ENCODE measurements at places on chromosomes 5 and 9.

DNA sequence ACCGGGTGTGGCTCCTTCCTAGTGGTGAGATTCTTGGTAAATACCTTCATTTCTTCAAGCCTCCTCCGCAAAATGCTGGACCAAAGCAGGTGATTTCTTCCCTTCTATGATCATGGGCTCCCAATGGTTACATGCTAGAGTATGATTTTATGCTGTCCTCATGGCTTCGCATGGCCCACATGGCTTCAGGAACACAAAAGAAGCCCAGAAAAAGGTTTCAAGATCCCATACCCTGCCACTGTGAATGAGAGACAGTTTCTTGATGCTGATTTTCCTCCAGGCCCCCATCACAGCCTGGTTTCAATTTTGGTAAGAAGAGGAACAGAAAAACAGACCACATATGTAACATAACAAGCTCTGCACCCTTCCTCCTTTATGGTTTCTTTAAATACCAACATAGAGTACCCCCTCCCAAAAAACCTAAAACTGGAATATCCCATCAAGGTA, 2.4 kb upstream of the RXFP3 start:
- DNase-seq = no peak

DNA sequence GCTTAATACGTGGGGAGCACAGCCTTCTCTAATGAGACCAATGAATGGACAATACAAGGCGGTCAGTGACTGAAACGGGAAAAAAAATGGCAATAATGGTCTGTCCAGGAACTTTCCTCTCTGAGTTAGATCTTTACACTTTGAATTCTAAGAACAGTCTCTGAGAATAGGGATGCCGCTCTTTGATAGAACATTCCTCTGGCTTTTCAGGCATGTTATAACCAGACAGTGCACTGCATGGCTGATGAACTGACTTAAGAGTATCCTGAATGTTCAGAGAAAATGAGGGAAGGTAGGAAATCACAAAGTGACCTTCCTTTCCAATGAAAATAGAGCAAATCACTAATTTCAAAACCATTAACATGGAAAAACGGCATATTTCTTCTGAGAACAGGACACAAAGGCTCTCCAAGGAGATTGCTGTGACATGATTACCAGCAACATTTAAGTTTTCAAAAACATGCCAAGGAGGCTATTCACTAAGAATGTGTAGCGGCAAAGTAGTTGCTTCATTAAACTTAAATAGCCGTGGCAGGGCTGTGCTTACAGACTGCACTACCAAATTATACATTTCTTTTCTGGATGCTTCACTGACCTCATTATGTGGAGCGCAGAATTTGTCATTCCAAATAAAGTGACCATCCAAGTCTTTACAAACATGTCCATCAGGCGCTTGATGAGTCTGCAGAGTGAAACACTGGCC, 105.9 kb downstream of the MARCHF3 start:
- DNase-seq = no peak

DNA sequence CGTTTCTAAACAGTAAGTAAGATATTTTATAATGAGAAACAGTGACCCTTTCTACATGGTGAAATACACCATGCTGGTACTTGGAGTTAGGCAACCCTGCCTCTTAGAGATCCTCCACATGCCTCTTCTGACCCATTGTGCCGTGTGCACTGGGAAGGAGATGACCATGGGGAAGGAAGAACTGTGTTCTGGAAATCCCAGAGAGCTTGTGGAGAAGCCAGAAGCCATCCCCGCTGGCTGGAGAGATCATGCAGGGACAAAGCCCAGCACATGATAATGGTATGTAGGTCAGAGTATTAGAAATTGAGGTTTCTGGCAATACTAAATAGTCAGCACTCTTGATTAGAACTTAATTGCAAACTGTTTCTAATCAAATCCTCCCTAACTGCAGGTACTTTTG, 307.3 kb downstream of the FBXL7 start:
- DNase-seq = no peak

GRCh38 chr5:9617221-9617620, 12.9 kb downstream of the TAS2R1 start:
- DNase-seq = no peak

DNA sequence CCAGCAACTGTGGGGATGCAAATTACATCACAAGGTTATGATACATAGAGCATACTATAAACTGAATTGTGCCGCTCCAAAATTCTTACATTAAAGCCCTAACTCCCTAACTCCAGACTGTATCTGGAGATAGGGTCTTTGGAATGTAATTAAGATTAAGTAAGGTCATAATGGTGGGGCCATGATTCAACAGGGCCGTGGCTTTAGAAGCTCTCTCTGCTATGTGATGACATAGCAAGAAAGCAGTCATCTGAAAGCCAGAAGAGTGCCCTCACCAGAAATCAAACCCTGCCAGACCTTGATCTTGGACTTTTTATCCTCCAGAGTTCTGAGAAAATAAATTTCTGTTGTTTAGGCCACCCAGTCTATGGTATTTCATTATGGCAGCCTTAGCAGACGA, 123.9 kb downstream of the FBXL17 start:
- no peak for DNase-seq

- DNase-seq = no peak
Measured at GRCh38 chr5:137627293-137627692, 108.6 kb downstream of the KLHL3 start.

DNA sequence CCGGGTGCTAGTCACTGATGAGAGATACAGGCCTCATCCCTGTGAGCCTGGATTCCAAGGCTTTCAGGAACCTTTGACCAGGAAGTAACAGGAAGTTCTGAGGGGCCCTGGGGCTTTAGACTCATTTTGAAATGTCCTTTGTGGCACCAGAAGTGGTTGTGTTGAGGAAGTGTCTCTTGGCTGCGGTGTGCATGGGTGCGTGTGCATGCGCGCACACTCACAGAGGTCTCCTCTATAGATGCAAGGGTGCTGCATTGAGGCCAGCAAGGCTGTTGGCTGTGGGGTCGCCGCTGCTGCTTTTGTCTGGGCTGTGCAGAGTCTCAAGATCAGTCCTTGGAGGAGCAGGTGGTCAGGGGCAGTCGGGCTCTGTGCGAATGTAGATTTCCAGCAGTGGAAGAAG, 7.6 kb downstream of the RAB24 start:
- DNase-seq = no peak

DNA sequence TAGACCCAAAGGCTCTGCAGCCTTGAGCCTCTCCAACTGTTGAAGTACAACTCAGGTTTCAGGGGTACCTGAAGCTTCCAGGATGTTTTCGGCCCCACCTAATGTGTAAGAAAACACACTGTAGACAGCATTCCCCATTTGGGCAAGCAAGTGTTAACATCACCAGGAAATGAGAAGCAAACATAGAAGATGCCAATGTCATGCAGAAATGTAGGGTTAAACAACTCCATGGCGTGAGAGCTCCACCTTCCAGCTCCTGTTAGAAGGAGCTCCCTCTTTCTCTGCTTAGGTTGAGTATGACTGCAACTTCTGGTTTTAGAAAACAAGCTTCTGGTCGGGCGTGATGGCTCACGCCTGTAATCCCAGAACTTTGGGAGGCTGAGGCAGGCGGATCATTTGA, 31.0 kb upstream of the DENND1A start:
- DNase-seq = no peak

- DNase-seq = no peak
Measured at GRCh38 chr9:9337129-9337528, 1275.7 kb downstream of the PTPRD start.

GRCh38 chr9:75109210-75109839, 21.0 kb downstream of the OSTF1 start:
- DNase-seq = no peak

- DNase-seq = no peak
Measured at GRCh38 chr5:179880066-179880650, 21.5 kb upstream of the MRNIP start.

GRCh38 chr5:83683836-83684235, 36.8 kb downstream of the HAPLN1 start:
- no peak for DNase-seq

DNA sequence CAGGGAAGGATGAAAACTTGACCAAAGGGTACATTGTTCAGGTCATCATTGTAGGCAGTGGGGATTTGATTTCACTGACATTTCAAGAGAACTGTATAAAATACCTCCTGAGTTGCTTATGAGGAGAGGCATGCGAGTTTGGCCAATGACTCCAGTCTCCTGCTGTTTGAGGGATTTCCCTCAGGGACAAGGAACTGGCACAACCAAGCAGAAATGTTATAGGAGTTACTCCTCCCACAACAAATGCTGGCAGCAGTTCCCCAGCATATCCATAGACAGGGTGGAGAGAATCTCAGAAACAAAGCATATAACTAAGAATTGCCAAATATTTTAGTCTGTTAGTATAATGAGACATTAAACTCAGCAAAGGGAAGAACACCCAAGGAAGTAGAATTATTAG, 47.2 kb upstream of the FBXL7 start:
- DNase-seq = no peak

DNA sequence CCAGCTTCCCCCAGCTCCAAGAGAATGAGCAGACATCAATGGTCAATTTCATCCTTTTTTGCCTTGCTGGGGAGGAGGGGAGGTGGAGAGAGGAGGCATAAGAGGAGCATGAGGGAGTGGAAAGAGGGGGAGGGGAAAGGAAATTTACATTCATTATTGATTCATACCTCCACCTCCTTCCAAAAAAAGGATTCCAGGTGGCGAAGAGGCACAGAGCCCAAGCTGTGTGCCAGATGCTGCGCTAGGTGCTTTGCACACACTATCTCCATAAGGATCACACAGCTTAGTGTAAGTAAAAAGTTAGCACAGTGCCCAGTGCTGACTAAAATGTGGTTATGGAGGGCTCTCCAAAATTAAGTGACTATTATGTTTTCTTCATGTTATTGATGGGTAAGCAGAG, 11.0 kb downstream of the ASTN2 start:
- no peak for DNase-seq

GRCh38 chr9:71941998-71942567, 30.6 kb downstream of the C9orf85 start:
- no peak for DNase-seq

- DNase-seq = no peak
Measured at GRCh38 chr5:170076211-170076610, 29.5 kb upstream of the FOXI1 start.

DNA sequence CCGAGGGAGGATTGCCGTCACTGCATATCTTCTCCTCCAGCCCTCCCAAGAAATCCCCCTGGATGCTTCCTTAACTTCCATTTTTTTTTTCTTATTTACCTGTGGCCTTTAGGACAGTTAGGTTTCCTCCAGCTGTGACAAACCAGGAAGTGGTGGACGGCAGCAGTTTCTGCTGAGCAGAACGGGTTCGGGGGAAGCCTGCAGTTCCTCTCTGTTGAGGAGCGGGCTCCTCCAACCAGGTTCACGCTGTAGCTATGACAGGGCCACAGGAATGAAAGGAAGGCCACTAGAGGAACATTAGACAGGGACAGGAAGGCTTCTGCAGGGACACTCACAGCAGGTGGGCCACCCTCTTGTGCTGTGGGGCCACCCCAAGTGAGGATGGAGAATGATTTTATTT, 76.7 kb upstream of the SYK start:
- no peak for DNase-seq

- DNase-seq = no peak
Measured at GRCh38 chr9:134360897-134361296, 34.6 kb downstream of the RXRA start.

- DNase-seq = no peak
Measured at GRCh38 chr5:42791151-42791550, 20.5 kb downstream of the SELENOP start.

GRCh38 chr9:113599646-113600022, 136.1 kb downstream of the RGS3 start:
- no peak for DNase-seq

GRCh38 chr9:37034305-37034937, 353 bp upstream of the PAX5 start:
- DNase-seq = peak; percentile 35

DNA sequence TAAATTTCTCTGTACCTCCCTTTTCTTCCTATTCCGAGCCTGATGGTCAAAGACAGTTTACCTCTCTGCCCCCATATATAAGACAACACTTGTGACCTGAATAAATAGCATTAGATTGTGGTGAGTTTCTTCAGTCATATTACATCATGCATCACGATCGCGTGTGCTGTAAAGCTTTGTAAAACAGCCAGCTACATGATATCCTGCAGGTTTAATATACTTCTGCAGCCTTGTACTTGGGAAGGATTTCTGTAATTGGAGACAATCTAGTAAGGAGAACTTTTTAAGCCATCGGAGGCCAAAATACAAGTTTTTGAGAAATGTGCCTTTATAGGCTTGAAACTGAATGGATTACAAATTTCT, 711.8 kb upstream of the WWC1 start:
- DNase-seq = no peak

- no peak for DNase-seq
Measured at GRCh38 chr5:92963800-92964199, 617.2 kb downstream of the NR2F1-AS1 start.

DNA sequence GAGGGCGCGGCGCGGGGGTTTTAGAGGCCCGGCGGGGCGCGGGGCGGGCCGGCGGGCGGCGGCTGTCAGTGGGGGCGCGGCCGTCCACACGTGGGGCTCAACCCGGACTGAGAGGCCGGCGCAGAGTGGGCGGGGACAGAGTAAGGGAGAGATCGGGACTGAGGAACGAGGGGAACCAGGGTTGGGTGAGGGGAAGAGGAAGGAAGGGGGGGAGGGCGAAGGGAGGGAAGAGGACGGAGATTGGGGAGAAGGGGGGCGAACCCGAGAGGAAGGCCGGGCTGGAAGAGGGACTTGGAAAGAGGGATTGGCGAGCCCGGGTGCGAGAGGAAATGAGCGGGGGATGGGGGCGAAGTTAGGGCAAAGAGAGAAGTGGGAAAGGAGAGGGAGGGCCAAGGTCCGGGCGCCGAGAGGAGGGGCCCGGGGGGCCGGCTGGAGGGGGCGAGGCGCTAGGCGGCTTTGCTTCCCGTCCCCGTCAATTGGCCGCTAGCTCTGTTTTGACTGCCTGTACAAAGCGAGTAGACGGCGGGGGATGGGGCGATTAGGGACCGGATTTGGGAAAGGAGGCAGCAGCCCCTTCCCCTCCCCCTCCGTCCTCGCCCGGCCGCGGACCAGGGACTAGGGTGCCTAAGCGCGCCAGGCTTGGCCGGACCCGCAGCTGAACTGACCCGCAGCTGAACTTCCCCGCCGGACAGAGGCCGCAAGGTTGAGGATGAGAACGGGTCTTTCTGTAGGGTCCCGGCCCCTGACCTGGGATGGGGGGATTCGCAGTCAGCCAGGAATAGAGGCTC, 399 bp upstream of the FBN2 start:
- no peak for DNase-seq

DNA sequence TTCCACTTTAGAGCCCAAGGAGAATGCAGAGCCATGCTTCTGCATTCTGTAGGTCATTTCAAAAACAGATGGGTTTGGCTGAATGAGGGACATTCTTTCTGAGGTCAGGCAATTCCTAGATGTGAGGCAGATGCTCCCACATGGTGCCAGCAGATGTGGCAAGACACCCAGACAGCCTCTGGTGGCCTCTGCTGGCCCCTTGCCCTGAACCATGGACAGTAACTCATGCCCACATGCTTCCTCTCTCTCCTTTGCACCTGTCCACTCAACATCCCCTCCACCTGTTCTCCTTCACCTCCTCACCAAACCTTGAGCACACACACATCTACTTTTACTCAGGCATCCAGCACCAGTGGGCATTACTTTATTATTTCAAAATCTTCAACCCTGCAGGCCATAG, 252.3 kb downstream of the DNAH5 start:
- DNase-seq = no peak

Measured in activated CD4-positive, alpha-beta T cell treated with anti-CD3 and anti-CD28 coated beads, Interleukin-2, amount 50 U/mL, for 48 hours (primary cell).